Renal pelvis (tissue), 12 donors: ENCODE measurements at places on chromosomes 13 and 19. TPM values are rescaled to one million over a fixed set of nuclear protein-coding genes. Genes with fewer than 3 reads are reported as not detected.

Gene TMPRSS9
- 1.1 TPM for polyA plus RNA-seq

Gene TPTE2
- 0.34 TPM for polyA plus RNA-seq

Gene GPR12
- 0.03 TPM for polyA plus RNA-seq

Gene ZNF773
- 11.4 TPM for polyA plus RNA-seq

Gene ATXN8OS
- 0.32 TPM for polyA plus RNA-seq

Gene GTF3A
- polyA plus RNA-seq: 76.7 TPM

Gene CNMD
- polyA plus RNA-seq: 0.84 TPM

Gene ADM5
- polyA plus RNA-seq: 1.3 TPM

Gene ASPDH
- polyA plus RNA-seq: 14.4 TPM

Gene EPS8L1
- 91.8 TPM for polyA plus RNA-seq

Gene NBEA
- polyA plus RNA-seq: 15.3 TPM

Gene BRME1
- polyA plus RNA-seq: 7.1 TPM

Gene RFPL4AL1
- not detected for polyA plus RNA-seq

Gene DACT3
- 21.3 TPM for polyA plus RNA-seq

Gene FAM32A
- 109 TPM for polyA plus RNA-seq

Gene ERICH6B
- polyA plus RNA-seq: 0.80 TPM

Gene ATP8A2
- polyA plus RNA-seq: 5.4 TPM

Gene PCDH20
- 6.9 TPM for polyA plus RNA-seq

Gene RFPL4A
- polyA plus RNA-seq: 0.09 TPM

Gene LGALS16
- polyA plus RNA-seq: not detected

Gene LHB
- not detected for polyA plus RNA-seq

Gene ZNF560
- polyA plus RNA-seq: 0.83 TPM

Gene PRODH2
- polyA plus RNA-seq: 49.5 TPM

Gene COX6B1
- polyA plus RNA-seq: 397 TPM

Gene TMEM255B
- polyA plus RNA-seq: 7.1 TPM

Gene KLK13
- 0.53 TPM for polyA plus RNA-seq

Gene TJP3
- polyA plus RNA-seq: 12.7 TPM

Gene SELENOV
- 12.6 TPM for polyA plus RNA-seq

Gene C19orf85
- polyA plus RNA-seq: not detected

Gene EVI5L
- polyA plus RNA-seq: 18.4 TPM

Gene FPR3
- 0.23 TPM for polyA plus RNA-seq

Gene CEBPA
- polyA plus RNA-seq: 4.0 TPM
